ENCODE measurements at places on chromosomes 16 and 17. TPM values are rescaled to one million over a fixed set of nuclear protein-coding genes. Genes with fewer than 3 reads are reported as not detected.

Gene MFAP4
- not detected for total RNA-seq

Gene MSLN
- total RNA-seq = 4.2 TPM

Gene WFIKKN2
- not detected for total RNA-seq

Gene PYDC1
- total RNA-seq = not detected

Gene ARL4D
- 15.4 TPM for total RNA-seq

Gene CDH1
- total RNA-seq = 3.9 TPM

Gene IL34
- total RNA-seq = not detected

Gene HS3ST3B1
- 0.68 TPM for total RNA-seq

Gene SEZ6L2
- 11.0 TPM for total RNA-seq

Gene CES5A
- total RNA-seq = not detected

Gene MAP2K6
- total RNA-seq = 8.0 TPM

Gene MYH13
- not detected for total RNA-seq
